Right ventricle myocardium inferior (tissue), 1 donor: ENCODE measurements at places on chromosomes 2 and 18.

DNA sequence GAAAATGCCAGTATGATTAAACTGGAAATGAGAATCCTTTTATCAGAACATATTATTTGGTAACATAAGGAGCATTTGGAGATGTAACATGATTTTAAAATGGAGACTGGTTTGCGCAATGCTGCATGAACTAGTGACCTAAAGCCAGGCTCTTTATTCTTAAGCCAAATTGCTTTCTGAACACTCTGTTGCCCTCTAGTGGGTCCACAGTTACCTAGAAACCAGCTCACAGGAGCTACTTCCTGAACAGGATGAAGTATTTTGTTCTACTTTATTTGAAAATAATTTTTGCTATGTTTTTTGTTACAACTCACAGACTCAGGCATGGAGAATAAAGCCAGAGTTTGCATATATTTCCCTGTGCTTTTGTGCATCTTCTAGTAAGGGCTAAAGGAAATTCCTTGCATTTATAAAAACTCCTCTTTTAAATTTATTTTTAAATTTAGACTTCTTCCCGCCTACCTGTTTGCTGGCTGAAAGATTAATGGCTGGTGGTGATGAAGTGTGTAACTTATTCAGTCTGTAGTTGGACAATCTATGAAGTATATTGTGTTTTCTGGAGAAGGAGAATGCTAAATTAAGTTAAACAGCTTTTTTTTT lies 146.7 kb downstream of the PARD3B start:
- DNase-seq, result no peak

GRCh38 chr18:72808680-72809079 lies 59.1 kb downstream of the NETO1 start:
- no peak for DNase-seq

GRCh38 chr2:180101846-180102245 lies 94.7 kb upstream of the CWC22 start:
- no peak for DNase-seq

DNA sequence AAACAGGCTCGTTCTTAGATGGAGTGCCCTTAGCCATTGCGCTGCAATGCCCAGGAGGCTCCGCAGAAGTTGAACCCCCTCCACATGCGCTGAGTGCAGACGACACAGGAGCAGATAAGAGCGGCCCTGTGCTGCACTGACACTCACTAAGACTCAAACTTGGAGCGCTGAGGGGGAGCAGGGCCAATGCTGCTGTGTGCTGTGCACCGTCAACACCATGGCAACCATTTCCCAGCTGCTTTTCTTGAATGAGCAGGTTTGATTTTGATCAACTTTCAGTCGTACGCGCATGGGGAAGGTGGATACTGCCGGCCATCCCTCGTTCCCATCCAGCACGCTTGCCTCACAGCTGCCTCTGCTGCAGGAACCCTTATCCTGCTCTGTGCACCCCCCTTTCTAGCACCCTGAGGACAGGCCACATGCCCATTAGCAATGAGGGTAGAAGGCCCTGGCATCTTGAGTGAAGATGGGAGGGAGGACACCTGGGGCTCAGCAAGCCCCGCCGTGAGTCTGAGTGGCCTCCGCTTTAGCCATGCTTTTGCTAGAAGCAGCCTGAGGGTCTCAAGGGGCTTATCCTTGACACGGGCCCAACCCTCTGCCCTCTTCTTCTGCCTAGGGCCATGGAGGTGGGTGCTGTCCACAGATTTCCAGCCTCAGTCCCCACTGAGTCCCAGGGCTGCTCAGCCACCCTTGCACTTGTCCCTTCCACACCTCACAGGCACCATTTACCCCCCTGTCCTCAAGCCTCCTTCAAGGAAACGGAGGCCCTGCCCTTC lies 271.9 kb downstream of the PHLPP1 start:
- DNase-seq, result no peak

DNA sequence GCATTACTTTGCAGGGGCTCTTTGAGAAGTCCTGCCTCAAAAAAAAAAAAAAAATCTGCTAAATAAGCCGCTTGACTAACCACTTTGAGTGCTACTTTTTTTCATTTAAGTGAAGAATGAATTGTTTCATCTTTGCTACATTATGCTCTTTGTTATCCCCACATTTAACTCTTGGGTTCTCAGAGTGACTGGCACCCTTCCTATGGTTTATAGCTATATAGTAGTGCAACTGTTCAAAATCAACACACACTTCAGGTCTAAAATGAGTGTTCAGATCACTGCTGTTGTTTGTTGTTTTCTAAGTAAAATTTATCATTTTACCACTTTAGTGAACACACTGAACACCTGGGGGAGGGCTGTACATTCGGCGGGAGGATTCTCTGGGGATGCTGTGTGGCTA lies 13.6 kb downstream of the STPG4 start:
- DNase-seq, result no peak

DNA sequence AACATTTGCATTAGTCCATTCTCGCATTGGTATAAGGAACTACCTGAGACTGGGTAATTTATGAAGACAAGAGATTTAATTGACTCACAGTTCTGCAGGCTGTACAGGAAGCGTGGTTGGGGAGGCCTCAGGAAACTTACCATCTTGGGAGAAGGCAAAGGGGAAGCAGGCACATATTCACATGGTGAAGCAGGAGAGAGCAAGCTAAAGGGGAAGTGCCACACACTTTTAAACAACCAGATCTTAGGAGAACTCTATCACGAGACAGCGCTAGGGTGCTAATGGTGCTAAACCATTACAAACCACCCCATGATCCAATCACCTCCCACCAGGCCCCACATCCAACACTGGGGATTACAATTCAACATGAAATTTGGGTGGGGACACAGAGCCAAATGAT lies 201.7 kb upstream of the MGAT5 start:
- no peak for DNase-seq

- DNase-seq, result no peak
Observed at GRCh38 chr18:25805323-25805722, 285.1 kb downstream of the SS18 start.

DNA sequence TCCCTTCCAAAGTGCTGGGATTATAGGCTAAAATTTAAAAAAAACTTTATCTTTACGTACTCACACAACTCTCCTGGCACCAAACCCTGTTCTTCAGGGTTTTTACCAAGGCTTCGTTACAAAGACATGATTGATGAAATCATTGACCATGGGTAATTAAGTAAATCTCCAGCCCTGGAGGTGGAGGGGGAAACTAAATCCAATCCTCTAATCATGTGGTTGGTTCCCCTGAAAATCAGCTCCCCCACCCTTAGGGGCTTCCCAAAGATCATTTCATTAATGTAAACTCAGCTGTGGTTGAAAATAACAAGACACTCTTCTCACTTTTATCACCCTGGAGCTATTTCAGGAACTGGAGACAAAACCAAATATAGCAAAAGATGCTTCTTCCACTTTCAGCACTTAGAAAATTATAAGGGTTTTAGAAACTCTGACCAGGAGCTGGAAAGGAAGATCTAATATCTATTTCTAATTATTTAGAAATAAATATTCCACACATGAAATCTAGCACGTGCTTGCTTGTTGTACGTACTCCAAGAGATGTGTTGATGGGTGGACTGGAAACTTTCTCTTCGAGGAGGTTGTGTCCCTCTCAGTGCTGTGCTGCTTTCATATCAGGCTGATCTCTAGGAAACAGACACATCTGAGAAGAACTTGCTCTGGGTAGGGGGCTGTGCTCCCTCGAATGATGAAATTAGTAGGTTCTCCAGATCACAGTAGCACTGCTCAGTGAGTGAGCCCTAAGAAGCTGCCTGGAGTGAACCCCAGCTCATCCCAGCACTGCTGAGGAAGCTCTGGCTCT lies 67.2 kb downstream of the SMAD4 start:
- DNase-seq, result no peak

GRCh38 chr2:238449241-238449640 lies 22.5 kb downstream of the ASB1 start:
- DNase-seq, result no peak

GRCh38 chr2:219010162-219010756 lies 17.0 kb upstream of the CRYBA2 start:
- DNase-seq, result no peak

GRCh38 chr2:59530258-59530657 lies 1023.2 kb downstream of the BCL11A start:
- DNase-seq, result no peak

- no peak for DNase-seq
Observed at GRCh38 chr2:20697322-20697934, 30.5 kb downstream of the GDF7 start.

- DNase-seq, result no peak
Observed at GRCh38 chr2:11701206-11701605, 31.2 kb upstream of the NTSR2 start.
